ENCODE measurements at places on chromosomes 16 and 17. TPM values are rescaled to one million over a fixed set of nuclear protein-coding genes. Genes with fewer than 3 reads are reported as not detected.

Gene GSPT1
- 114 TPM for total RNA-seq

Gene SETD6
- 37.2 TPM for total RNA-seq

Gene HCRT
- total RNA-seq: not detected

Gene AMZ2
- 147 TPM for total RNA-seq
